ENCODE measurements at places on chromosomes 13 and 19.
A peak's percentile ranks its signal among the peaks of the same experiment; 100 is the strongest.

- no peak for DNase-seq
Measured at GRCh38 chr19:39335168-39335548, 685 bp downstream of the GMFG start.

- no peak for DNase-seq
Measured at GRCh38 chr13:45799451-45799850, 52.1 kb downstream of the SIAH3 start.

DNA sequence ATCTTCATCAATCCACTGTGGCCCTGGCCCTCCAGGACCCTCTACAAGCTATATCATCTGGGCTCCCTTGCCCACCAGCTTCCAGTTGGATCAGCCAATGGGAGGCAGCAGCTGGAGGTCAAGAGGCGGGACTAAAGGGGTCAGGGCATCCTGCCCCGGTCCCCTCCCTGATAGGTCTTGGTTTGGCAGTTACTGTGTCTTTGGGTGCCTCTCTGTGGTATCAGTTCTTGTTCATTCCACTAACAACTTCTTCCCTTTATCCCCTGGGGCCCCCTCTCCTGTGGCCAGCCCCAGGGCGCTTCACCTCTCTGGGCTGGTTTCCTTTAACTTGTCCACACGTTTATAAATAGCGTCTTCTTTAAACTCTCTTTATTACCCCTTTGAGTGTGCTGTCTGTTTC is 83.6 kb downstream of the DCT start:
- no peak for DNase-seq

GRCh38 chr19:18298601-18299000 is 17.2 kb upstream of the JUND start:
- DNase-seq = no peak

- DNase-seq = no peak
Measured at GRCh38 chr13:75145927-75146326, 336.0 kb downstream of the TBC1D4 start.

DNA sequence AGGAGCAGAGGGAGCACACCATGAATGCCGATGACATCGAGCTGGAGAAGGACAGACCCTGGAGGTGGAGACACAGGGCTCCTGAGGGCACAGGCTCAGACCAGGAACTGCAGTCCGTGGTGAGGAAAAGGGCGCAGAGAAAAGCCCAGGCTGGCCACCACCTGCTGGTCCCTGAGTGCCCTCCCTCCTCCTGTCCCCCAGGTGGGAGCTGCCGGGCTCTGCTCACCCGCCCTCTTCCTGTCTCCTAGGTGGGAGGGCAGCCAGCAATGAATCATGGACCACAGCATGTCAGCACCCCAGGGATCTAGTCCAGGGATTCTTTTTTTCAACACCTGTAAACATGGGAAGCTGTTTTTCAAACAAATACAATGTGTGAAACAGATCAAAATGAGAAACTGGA is 94.6 kb upstream of the ARHGEF7 start:
- no peak for DNase-seq

- no peak for DNase-seq
Measured at GRCh38 chr13:46844431-46844830, 47.5 kb upstream of the ESD start.

- DNase-seq = no peak
Measured at GRCh38 chr19:41430922-41431321, 3.7 kb upstream of the B3GNT8 start.

- no peak for DNase-seq
Measured at GRCh38 chr19:51784109-51784785, 10.7 kb upstream of the FPR3 start.

DNA sequence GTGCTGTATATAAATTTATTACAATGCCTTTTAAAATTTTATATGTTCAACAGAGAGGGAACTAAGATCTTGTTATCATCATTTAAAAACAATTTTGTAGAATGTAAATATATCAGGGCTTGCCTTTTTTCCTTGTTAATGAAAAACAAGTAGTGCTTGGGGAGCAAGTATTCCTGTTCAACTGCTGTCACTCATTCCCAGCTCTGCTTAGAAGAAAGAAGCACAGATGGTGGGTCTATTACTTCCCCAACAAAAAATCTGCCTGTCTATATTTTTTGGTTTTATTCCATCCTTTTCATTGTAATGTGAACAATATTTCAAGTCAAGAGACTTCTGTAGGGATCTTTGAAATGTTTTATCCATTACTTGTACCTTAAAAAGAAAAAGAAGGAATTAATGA is 503.9 kb downstream of the GPC5 start:
- no peak for DNase-seq

DNA sequence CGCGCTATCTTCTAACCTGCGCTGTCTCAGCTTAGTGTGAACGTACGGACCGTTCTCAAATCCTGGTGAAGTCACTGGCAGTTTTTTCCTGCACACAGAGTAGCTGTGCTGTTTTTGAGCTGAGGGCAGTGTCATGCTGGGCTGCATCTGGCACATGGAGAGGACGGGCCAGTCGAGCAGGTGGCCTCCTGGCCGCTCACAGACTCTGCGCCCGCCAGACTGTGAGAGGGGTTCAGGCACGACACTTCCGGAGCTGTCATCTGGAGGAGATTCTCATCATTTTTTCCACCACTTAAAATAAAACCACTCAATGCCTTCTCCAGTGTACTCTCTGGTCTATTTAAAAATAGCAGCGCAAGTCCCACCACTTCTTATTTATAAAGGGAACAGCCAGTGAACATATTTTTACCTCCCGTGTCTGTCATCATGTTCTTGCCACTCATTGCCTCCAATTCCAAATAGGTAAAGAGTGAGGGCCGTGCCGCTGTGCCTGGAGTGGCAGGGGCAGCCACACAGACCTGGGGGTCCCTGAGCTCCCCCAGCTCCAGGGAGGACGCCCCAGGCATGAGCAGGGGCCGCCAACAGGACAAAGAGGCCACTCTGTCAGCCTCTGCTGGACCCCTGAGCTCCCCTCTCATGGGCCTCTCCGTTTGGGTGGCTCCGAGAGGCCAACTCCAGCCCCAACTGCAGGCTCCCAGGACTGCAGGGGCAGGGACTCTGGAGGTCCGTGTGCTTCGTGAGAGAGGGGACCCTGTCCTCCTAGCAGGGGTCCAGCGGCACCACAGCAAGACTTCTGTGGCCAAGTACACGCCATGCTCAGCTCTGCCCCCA is 36.9 kb upstream of the GRTP1 start:
- no peak for DNase-seq

- no peak for DNase-seq
Measured at GRCh38 chr13:71619096-71619495, 247.9 kb downstream of the DACH1 start.

GRCh38 chr19:4650159-4650558 is 10.8 kb downstream of the TNFAIP8L1 start:
- DNase-seq = no peak

DNA sequence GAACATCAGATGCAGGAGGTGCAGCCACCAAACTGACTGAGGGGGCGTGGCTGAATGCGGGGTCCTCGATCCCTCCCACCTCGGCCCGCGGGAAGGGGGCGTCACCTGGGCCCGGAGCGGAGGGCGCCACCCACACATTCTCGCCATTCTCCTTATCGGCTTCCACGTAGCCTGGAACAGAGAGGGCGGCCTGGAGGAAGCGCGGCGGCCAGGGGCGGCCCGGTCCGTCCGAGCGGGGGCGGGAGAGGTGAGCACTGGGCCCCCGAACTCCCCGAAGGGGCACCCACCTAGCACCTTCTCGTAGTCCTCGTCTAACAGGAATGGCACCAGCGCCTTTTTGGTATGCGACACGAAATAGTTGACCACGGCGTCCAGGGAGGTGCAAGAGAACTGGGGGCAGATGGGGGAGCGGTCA is 11.8 kb downstream of the STAP2 start:
- DNase-seq = no peak

DNA sequence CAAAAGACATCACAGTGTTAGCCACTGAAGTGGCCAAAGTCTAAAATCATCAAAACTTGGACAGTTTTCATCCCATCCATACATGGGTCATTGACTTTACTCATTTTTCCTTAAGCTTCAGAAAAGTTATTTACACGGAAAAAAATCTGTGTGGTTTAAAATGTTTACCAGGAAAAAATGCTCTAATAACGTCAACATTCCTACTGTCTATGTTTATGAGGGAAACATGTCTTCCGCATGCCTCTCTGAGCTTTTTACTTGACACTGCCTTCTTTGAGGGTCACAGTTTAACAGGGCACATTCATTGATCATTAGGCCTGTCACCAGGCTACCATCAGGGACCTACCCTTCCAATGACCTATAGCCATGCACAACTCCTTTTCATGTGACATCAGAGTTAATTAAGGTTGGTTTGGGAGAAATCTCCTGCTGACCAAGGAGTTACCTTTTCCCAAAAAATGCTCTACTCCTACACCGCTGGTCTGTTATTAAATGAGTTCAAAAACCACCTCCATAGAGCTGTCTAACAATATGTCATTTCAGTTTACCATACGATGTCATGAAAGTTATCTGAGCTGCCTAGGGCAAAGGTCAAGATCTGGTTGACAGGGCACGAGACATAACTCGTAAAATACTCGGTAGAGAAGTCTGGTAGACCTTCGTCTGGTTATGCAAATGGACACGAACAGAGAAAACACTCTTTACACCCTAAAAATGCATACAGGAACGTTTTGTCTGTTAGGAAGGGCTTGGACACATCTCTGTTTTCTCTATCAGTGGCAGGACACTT is 17.8 kb downstream of the FLT1 start:
- DNase-seq = peak; percentile 64

DNA sequence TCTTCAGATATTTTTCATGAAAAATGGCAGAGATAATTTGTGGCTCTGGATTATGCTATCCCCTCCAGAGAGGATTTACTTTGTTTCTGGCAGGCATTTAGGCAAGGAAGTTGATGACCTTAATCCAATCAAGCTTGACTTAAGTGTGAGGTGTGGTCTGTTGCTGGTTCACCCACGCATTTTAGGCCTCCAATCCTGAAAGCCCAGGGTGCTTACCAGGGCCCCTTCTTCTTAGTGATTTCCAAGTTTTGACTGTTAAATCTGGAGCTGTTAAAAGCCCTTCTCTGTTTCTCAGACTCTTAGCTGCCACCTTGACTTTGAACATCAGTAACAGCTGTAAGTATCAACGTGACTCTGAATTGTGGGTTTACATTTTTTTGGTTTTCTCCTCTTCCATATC is 161.8 kb downstream of the DNAJC15 start:
- no peak for DNase-seq

DNA sequence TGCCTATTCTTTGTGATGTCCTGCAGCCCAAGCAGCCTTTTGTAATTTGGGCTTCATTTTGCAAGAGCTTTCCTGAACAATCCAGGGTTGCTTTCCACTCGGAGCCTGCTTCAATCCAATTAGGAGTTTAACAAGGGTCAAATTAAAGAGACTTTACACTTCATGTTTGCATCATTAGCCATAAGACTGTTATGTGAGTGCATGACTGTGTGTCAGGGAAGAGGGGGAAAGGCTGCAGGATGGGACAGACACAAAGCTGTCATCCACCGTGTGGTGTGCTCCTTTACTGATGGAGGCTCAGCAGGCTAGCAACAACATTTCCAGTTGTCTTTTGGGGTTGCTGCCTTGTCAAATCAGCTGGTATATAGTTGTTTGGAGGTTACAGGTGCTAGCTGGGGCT is 23.7 kb upstream of the MAB21L1 start:
- no peak for DNase-seq

GRCh38 chr19:31491242-31491641 is 142.0 kb upstream of the TSHZ3 start:
- DNase-seq = no peak

DNA sequence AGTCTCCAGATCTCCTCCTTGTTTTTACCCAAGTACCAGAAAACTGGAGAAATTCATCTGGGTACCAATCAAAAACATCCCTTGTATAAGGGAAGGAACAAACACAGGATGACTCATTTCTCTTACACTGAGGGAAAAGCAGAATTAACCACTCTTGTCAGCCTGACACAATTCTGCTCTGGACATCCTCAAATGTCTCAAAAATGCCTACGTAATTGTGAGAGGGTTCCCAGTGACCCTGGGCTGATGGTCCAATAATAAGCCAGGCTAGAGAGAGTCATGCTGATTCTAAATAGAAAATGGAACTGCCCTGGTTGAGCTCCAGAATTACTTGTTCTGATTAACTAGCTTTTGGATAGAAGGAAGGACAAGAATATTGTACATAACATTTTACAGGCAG is 14.5 kb downstream of the ZNF708 start:
- DNase-seq = no peak

DNA sequence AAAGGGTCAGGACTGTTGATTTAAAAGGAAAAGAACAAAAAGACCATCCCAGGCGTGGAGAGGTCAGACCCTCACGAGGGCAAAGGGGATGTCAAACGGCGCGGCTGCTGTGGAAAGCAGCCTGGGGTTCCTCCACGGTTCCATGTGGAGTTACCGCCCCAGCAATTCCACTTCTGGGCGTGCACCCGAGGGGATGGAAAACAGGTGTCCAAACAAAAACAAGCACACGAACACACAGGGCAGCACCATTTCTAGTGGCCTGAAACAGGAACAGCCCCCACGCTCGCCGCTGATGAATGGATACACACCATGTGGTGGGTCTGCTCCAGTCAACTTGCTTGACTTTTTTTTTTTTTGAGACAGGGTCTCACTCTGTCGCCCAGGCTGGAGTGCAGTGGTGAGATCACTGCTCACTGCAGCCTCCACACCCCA is 11.2 kb downstream of the AP3D1 start:
- DNase-seq = no peak

DNA sequence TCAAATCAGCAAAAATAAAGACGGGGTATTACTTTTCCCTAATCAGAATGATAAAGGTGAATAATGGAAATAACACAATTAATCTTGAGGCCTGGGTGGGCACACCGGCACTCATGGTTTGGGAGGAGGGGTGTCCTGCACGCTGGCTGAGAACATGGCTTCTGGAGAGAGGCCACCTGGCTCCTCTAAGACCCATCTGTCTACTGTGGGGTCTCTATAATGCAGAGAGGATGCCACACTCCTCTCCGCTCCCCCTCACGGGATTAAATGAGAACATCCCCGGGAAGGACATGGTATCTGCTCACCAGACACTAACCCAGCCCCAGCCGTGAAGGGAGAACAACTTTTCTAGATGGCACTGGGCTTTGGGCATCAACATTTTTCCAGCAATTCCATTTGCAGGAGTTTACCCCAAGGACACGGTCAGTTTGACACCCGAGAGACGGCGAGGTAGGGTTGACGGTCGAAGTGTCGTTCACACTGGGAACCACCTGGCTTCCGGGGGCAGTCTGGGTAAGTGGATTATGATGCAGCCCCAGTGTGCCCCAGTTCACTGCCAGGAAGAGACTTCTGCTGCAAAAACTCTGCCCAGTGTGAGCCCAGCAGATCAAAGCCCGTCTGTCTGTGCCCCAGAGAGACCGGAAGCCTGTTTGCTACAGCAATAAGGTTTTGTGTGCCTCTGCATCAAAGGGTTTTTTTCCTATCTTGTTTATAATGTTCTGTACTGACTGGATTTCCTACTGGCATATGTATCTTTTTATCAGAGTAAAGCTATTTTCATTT is 56.6 kb downstream of the CEBPG start:
- DNase-seq = no peak

- peak; percentile 27 for DNase-seq
Measured at GRCh38 chr19:14073925-14074838, 1.6 kb downstream of the MISP3 start.

- DNase-seq = no peak
Measured at GRCh38 chr19:32872391-32872790, 2.8 kb upstream of the SLC7A9 start.

Data from NCI-H526 (cell line).